ENCODE measurements at places on chromosomes 5 and 9.

GRCh38 chr5:10662083-10662482 is 98.2 kb downstream of the ANKRD33B start:
- no peak for DNase-seq

GRCh38 chr5:40098313-40098712 is 581.4 kb upstream of the PTGER4 start:
- DNase-seq = no peak

GRCh38 chr9:17764306-17764705 is 185.4 kb downstream of the SH3GL2 start:
- no peak for DNase-seq

GRCh38 chr5:3600106-3601060 is 4.8 kb downstream of the IRX1 start:
- no peak for DNase-seq

DNA sequence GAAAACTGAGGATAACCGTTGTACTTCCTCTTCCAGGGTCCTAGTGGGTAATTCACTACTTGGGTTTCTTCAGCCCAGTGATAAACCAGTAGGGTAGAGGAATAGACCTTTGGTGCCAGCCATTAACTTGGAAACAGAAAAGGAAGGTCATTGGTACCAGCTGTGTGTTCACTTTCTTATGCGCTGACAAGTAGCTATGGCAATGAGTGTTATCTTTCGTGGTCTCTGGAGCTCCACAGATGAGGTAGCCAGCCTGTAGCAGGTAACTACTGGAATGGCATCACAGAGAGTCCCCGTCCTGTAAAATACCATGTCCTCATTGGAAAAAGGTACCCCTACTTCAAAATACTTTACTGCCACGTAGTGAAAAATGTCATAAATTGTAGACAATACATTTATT is 2.3 kb downstream of the UHRF2 start:
- no peak for DNase-seq

DNA sequence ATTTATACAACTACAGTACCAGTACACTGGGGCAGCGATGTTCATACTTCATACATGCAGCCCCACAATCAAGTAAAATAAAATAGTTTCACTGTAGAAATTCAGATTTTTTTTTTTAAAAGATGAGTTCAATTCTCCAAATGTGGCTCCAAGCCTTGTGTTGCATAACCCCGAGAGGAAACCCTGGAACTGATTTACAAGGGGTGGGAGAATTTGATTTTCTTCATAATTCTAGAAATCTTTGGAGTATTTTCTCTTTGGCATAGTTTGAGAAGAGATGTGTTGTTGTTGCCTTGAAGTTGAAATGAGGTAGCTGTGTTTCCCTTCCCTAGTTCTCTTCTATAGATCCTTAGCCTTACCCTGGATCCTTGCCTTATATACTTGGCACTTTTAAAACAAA is 3.1 kb downstream of the RHOBTB3 start:
- no peak for DNase-seq

GRCh38 chr9:34663303-34663605 is 797 bp upstream of the CCL27 start:
- no peak for DNase-seq

GRCh38 chr9:135602789-135603481 is 36.4 kb downstream of the GLT6D1 start:
- DNase-seq = peak; percentile 59

DNA sequence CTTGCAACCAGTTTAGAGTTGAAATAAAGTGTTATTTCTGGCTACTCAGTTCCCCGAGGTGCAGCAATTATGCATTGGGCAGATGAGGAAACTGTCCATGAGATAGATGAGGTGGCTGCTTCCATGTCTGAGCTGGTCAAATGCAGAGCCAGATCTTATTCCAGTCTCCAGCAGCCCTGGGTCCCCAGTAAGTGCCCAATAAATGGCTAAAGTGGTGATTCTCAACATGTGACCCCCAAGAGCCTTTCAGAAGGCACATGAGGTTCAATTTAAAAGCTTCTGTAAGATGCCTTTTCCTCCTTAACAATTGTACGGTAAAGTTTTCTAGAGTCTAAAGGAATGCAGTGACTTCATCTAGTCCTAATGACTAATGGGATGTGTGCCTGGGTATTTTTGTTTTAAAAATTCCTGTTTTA is 17.5 kb downstream of the ATOX1 start:
- no peak for DNase-seq

DNA sequence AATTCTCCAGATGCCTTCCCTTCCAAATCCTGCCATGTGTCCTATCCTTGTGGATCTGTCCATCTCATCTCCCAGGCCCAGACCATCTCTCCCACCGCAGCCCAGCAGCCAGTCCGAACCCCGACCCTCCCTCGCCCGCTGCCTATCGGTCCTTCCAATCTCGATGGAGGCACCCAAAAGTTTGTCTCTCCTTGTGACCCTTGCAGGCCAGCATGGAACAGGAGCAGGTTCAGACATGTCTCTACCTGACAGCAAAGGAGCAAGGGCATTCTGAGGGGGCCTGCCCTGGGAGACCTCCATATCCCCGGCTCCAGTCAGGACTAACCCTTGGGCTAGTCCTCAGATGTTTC is 51.0 kb downstream of the SEMA4D start:
- DNase-seq = no peak

DNA sequence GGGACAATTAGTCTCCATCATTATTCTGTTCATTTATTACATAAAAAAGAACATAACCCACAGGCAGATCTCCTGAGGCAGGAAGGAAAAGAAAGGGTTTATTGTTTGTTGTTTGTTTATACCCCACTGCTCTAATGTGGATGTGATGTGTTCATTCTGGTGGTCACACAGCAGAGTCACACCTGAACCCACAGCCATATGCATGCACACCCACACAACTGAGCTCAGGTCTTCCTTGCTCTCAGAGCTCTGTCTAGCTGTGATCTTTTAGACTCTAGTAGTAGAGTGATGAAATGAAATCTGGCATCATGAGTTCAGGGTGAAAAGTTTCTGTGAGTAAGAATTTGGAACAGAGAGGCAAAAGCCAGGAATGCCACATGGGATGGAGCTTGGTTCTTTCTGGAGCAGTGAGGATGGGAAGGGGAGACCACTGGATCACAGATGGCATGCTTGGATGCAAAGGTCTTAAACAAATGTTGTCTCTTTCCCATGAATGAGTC is 227.0 kb downstream of the PAPPA start:
- no peak for DNase-seq

- no peak for DNase-seq
These were observed 16.3 kb downstream of the MAPKAP1 start for GRCh38 chr9:125690679-125691078.

- DNase-seq = no peak
These were observed 4.8 kb downstream of the ASB6 start for GRCh38 chr9:129637102-129637501.

GRCh38 chr5:127014573-127014972 is 15.8 kb downstream of the MARCHF3 start:
- no peak for DNase-seq

GRCh38 chr5:126031989-126032716 is 391.1 kb upstream of the GRAMD2B start:
- no peak for DNase-seq

DNA sequence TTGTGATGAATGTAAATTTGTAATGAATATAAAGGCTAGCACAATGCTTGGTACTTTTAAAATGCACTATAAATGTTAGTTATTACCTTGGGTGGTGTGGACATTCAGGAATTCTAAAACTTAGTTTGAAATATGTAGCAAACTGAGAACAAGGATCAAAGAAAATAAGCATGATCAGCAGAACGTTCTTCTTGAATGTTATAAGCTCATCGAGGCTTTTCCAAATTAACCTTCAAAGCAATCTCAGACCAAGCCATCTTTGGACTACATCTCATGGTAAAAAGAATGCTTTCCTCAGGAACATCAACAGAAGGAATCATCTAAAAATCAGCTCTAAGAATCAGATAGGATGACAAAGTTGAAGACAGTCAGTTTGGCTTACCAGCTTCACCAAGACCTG is 146.3 kb downstream of the SLIT3 start:
- DNase-seq = no peak

DNA sequence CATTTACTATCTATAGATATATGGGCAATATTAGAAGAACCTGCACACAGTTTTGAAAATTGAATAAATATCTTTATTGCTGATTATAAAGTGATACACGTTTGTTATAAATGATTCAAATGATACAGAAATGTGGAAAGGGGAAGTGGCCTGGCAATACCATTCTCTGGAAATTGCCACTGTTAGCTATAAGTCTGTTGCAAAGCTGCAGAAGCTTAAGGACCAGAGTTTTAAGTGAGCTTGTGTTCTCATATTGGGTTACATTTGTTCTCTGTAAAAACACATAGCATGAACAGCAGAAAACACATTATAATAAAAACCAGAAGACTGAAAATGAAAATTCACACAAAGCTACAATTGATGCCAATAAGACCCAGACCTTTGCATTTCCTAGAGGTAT is 59.6 kb downstream of the RASGRF2 start:
- DNase-seq = no peak

DNA sequence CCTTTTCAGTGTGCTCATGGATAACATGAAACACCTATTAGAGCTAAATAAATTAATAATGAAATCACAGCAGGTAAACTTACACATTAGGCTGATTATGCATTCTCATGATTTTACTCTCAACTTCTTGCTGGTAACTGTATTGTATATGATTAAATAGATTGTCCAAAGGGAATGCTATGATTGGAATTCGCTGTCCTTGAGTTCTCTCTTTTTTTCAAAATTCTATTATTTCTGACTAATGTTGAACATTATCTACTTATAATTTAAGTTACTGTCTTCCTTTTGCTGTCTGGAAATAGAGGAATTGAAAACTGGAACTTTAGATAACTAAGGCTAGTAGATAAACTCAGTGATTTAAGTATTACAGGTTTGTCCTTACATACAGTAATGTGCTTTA is 13.1 kb downstream of the CENPH start:
- no peak for DNase-seq

- no peak for DNase-seq
These were observed 53.8 kb downstream of the NIM1K start for GRCh38 chr5:43245724-43246385.

DNA sequence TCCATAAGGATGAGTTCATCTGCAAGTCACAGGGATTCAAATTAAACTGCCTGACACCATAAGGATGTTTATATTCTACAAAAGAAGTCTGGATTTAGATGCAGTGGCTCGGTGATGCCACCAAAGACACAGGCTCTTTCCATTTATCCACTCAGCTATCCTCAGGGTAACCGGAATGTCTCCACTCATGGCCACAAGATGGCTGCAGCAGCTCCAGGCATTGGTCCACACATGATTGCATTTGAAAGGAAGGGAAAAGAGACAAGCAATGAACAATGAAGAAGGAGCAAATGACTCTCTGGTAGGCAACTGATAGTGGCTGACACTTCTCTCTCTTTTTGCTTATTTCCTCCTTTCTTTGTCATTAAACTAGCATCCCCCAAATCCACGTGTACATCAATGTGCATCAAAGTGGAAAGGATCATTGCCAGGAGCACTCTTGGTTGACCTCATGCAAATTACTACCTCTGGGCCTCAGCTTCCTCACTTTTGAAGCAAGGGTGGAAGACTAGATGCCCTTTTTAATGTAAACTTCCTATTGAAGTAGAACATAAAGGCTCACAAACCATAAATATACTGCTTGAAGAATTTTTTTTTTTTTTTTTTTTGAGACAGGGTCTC is 7.2 kb upstream of the SNX30 start:
- no peak for DNase-seq

DNA sequence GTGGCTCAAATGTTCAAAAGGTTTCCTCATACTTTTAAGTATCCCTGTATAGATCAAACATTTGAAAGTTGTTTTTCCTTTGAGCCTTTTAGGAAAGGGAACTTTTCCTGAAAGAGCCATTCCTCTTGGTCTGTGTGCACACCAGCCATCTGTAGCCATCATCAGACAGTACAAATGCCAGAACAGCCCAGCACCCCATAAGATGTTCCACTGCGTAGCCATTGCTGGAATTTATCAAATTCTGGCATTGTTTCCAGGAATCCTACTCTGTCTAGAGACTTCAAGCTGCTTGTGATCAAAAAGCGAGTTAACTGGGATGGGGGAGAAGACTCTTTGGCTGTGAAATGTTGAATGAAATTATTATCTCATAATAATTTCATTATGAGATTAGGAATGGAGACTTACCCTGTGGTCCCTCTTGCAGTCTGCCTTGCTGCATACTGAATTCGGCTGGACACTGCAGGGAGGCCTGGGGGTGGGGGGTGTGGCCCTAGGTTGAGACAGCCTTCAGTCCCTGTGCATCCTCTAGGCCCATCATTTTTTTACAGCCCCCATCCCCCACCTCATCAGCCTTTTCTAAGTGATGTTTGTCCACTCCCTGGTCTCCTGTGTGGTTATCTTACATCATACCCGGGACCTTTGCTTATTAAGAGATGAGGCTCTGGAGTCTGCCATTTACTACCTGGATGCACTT is 99.8 kb downstream of the RALGPS1 start:
- DNase-seq = no peak

DNA sequence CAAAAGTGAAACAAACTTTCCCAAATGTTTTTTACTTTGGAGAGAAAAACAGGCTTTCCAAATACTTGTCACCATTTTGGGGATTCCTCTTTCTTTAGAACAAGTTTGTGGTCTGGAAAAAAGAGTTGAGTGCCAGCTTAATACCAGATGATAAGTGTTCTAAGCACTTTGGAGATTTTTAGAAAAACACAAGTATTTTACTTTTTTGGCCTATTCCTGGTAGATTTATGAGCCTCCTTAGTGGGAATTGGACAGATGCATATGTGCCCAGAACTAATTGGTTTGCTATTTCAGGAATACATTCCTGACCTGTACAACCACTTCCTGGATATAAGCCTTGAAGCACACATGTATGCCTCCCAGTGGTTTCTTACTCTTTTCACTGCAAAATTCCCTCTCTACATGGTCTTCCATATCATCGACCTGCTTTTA is 40.5 kb downstream of the GPR21 start:
- no peak for DNase-seq

GRCh38 chr5:136584474-136584873 is 219.1 kb upstream of the TRPC7 start:
- DNase-seq = no peak

GRCh38 chr5:142874540-142874939 is 104.4 kb downstream of the ARHGAP26 start:
- DNase-seq = no peak

GRCh38 chr9:93077811-93078210 is 18.2 kb upstream of the CARD19 start:
- no peak for DNase-seq

DNA sequence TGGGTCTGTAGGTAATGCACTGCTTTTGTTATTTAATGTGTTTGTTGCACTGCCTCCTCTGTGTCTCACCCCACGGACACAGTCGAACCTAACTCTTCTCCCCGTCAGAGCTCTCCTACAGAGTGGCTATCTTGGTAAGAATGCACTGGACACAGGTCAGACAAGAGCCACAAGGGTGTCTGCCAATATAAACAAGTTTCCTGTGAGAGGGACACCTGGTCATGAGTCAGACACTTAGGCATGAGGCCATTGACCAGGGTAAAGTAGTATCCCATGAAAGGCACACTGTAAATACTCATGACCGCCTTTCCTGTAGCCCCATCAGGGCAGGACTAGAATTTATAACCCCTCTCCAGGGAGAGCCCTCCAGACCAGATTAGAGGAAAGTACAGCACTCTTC is 115.5 kb downstream of the SLC12A2 start:
- no peak for DNase-seq

Data from HEK293T (cell line).